ENCODE measurements at places on chromosomes 6 and 20. TPM values are rescaled to one million over a fixed set of nuclear protein-coding genes. Genes with fewer than 3 reads are reported as not detected.
A peak's percentile ranks its signal among the peaks of the same experiment; 100 is the strongest.

BPIFB4 gene
- not detected for total RNA-seq

TJAP1 gene
- total RNA-seq, result 10.3 TPM

GRCh38 chr20:210809-211502 lies 16.1 kb upstream of the DEFB129 start:
- H3K4me3 ChIP-seq, result no peak overlapping the region
- no peaks in the 10 kb centered on the region for H3K36me3 ChIP-seq
- H3K27me3 ChIP-seq, result no peaks in the 10 kb centered on the region
- DNase-seq, result no peak
- no peaks in the 10 kb centered on the region for H3K4me1 ChIP-seq

DNA sequence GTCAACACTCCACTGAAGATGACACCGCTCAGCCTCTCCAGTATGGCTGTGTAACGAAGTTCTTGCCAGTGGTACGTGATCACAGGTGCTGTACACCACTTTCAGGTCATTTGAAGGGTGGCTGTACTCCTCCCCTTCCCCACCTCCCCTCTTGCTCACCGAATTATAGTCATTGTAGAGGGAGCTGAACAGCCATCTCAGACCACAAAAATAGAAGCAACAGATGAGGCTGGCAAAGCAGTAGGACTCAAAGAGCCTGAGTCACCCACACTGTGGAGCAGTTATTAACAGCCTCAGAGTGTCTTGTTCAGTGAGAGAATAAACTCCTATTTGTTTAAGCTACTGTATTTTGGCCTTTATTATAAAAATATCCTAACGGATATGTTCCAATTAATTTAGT lies 192.5 kb upstream of the MCHR2 start:
- H3K36me3 ChIP-seq, result no peaks in the 10 kb centered on the region
- no peak overlapping the region for H3K4me3 ChIP-seq
- H3K27me3 ChIP-seq, result no peaks in the 10 kb centered on the region
- no peak for DNase-seq
- no peaks in the 10 kb centered on the region for H3K4me1 ChIP-seq

GRCh38 chr6:45378334-45378926 lies 696 bp upstream of the SUPT3H start:
- no peaks in the 10 kb centered on the region for H3K36me3 ChIP-seq
- H3K27ac ChIP-seq, result peak overlapping the region; percentile 98
- no peak for DNase-seq
- H3K27me3 ChIP-seq, result no peaks in the 10 kb centered on the region

TRERF1 gene
- 1.3 TPM for total RNA-seq

- DNase-seq, result no peak
- H3K4me1 ChIP-seq, result no peaks in the 10 kb centered on the region
- no peak overlapping the region for H3K27ac ChIP-seq
- no peaks in the 10 kb centered on the region for H3K27me3 ChIP-seq
- H3K36me3 ChIP-seq, result peaks cover 9% of the 10 kb centered on the region
- H3K4me3 ChIP-seq, result no peak overlapping the region
Observed at GRCh38 chr20:45938727-45939438, 4.4 kb downstream of the PCIF1 start.

TSBP1 gene
- total RNA-seq, result not detected

DNA sequence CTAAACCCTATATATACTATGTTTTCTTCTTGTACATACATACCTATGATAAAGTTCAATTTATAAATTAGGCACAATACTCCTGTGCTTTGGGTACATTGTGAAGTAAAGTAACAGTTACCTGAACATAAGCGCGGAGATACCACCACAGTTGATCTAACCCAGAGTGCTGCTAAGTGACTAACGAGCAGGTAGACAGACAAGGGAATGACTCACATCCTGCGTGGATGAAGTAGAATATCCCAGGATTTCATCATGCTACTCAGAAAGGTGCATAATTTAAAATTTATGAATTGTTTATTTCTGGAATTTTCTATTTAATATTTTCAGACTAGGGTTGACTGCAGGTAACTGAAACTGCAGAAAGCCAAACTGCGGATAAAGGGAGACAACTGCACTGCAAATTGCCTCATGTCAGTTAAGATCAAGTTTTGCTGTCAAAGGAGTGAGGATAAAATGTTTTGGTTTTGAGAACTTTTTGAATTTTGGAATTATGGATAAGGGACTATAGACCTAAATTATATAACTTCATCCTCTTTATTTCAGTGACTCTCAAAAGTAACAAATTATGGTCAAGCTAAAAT lies 14.4 kb downstream of the MKKS start:
- H3K4me3 ChIP-seq, result no peak overlapping the region
- H3K4me1 ChIP-seq, result peaks cover 26% of the 10 kb centered on the region
- no peak for DNase-seq
- no peak overlapping the region for H3K27ac ChIP-seq

SLC22A16 gene
- total RNA-seq, result 0.08 TPM
